Tibial nerve (tissue), 4 donors: ENCODE measurements at places on chromosomes 6 and 20.
A peak's percentile ranks its signal among the peaks of the same experiment; 100 is the strongest.

- DNase-seq, result no peak
Observed at GRCh38 chr20:56689852-56690485, 60.9 kb downstream of the TFAP2C start.

- DNase-seq, result no peak
Observed at GRCh38 chr6:17477356-17477755, 84.0 kb downstream of the CAP2 start.

- DNase-seq, result peak; percentile 92
Observed at GRCh38 chr6:39302669-39303424, 11.4 kb downstream of the KCNK17 start.

- no peak for DNase-seq
Observed at GRCh38 chr6:137722749-137723272, 144.2 kb upstream of the TNFAIP3 start.

GRCh38 chr6:111652156-111652555 is 46.5 kb upstream of the TRAF3IP2 start:
- no peak for DNase-seq

DNA sequence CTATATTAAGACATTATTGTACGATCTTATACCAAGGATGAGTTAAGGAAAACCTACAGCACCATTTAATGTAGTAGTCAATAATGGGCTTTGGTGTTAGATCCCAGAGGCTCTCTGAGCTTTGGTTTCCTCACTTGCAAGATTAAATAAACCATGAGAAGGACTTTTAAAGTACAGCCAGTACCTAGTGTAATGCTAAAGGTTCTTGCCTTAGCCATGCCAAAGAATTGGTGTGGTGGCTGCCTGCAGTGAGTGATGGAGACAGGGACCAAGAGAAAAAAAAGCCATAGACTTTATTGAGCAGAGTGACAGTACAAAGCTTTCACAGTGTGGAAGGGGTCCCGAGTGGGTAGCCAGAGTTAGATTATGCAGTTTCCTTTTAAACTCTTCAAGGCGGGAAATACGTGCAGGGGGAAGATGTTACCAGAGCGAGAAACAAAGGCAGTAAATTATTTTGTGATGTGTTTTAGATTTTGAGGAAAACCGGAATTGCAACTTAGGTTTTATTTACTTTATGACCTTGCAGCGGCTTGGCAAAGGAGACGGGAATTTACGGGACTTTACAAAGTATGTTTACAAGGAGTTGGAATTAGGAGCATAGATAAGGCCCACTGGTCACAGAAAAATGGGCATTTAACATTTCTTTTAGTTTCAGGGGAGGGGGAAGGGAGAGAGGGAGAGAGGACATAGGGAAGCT is 100.4 kb downstream of the MYO6 start:
- no peak for DNase-seq

GRCh38 chr6:84501315-84501714 is 263.1 kb downstream of the TBX18 start:
- no peak for DNase-seq

DNA sequence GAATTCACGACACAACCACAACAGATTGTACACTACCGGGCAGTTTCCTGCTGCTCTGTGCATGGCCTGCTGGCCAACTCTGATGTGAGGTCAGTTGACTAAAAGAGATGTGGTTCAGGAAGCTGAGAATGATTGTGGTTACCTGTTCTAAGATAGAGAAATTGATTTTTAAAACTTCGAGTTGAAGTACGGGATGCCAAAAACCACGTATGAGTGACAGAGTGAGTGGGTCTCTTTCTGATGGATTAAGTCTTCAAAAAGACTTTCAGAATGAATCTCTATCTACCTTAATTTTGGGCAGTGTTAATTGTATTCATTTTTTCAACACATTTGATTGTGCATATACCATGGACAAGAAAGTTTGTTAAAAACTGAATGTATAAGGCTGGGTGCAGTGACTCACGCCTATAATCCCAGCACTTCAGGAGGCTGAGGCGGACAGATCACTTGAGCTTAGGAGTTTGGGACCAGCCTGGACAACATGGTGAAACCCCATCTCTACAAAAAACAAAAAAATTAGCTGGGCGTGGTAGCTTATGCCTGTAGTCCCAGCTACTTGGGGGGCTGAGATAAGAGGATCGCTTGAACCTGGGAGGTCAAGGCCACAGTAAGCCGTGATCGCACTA is 121.2 kb downstream of the SGK1 start:
- no peak for DNase-seq

GRCh38 chr6:111648100-111648499 is 42.4 kb upstream of the TRAF3IP2 start:
- no peak for DNase-seq

DNA sequence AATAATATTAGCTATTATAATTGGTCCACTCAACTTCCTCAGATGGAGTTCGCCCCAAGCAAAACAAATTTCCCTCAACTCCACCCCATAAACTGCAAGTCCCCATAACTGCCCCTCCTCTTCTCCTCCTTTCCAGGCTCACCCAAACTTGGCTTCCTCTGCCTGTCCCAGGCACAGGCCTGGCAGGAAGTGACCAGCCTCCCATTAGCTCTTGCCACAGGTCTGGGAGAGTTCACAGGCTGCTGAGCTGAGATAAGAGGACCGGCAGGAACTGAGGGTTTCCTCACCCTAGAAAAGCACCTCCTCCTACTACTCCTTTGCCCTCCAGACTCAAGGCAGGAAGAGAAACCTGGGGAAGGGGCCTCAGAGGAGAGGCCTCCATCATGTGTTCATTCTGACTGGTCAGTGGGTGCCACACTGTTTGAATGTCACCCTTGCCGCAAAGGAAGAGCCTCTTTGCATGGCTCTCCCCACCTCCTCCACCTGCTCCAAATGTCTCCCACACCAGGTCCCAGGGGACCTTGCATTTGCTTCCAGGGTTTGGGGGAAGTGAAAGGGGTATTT is 24.5 kb upstream of the SMIM29 start:
- DNase-seq, result no peak

GRCh38 chr6:21710908-21711627 is 117.5 kb downstream of the SOX4 start:
- no peak for DNase-seq

DNA sequence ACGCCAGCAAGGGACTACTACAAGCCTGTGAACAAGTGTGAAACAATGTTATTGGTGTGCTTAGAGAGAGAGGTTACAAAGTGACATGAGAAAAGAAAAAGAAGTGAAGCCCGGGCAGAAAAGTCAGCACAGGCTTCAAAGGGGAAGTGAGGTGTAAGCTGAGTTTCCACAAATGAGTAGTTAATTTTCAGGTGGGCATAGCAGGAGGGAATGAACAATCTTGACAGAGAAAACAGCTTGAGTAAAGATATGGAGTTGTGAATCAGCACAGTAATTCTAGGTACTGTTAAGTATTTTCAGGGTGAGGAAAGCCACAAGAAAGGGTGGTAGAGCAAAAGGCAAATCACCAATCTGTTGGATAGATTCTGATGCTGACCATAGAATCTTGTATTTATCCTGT is 4.3 kb downstream of the KCNQ5 start:
- no peak for DNase-seq

- DNase-seq, result no peak
Observed at GRCh38 chr6:32922083-32922482, 18.7 kb downstream of the HLA-DMB start.

DNA sequence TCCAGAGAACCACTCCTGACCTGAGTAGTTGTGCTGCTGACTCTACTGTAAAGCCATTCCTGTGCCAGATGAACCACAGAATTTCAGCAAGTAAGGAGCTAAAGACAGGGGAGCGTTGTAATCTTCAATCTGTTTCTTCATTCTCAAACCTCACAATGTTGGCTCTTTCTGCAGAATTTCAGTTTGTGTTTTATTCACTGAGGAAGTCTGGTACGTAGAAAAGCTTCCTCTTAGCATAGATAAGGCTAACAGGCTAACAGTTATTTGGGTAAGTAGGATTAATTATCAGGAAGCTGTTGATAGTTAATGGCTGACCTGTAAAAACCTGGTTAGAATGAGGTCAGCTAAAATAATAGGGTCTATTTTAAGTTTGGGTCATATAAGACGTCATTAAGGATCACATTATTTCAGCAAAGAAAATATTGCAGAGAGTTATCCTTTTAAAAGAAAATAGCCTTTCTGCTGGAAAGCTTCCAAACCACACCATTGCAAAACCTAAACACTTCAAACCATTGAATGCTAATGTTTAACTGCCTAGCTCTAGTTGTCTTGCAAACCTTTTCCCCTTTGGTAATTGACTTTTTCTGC is 14.1 kb upstream of the TENT5A start:
- peak; percentile 81 for DNase-seq

DNA sequence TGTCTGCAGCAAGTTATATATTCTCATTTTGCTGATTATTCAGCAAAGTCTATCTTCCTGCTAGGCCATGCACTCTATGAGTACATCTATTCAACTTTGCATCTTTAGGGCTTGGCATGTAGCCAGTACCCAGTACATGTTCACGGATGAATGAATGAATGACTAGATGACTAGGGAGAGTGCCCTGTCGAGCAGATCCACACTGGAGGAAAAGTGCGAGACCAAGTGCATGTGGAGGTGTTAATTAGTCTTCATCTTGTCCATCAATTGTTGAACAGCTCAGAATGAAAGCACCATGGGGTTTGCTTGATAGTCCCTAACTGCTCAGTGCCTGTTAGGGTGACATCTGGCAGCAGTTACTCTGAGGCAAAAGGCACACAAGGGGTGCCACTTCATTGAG is 30.4 kb downstream of the TM9SF4 start:
- DNase-seq, result no peak

DNA sequence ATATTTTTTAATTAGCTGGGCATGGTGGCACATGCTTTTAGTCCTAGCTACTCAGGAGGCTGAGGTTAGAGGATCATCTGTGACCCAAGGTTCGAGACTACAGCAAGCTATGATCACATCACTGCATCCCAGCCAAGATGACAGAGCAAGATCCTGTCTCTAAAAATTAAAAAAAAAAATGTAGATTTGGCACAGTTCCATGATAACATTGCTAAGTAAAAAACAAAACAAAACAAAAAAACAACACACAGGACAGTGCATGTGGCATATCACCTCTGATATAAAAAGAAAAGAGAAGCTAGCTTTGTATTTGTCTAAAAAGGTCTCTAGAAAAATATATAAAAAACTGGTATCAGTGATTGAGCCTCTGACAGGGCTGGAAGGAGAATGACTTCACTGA is 24.6 kb downstream of the RNF24 start:
- no peak for DNase-seq

- peak; percentile 60 for DNase-seq
Observed at GRCh38 chr6:161169696-161170095, 104.2 kb downstream of the AGPAT4 start.

- DNase-seq, result no peak
Observed at GRCh38 chr6:112287577-112288225, 33.3 kb upstream of the LAMA4 start.

- DNase-seq, result no peak
Observed at GRCh38 chr6:81736428-81736827, 16.1 kb downstream of the TENT5A start.

- no peak for DNase-seq
Observed at GRCh38 chr20:1807394-1807793, 87.8 kb upstream of the SIRPA start.

DNA sequence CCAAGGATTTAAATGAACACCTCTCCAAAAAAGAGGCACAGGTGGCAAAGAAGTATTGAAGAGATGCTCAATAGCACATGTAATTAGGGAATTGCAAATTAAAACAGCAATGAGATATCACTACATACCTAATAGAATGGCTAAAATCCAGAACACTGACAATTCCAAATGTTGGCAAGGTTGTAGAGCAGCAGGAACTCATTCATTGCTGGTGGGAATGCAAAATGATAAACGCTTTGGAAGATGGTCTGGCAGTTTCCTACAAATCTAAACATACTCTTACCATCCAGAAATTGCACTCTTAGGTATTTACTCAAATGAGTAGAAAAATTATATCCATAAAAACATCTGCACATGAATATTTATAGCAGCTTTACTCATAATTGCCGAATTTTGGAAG is 17.0 kb downstream of the CD93 start:
- no peak for DNase-seq

- DNase-seq, result no peak
Observed at GRCh38 chr20:13554076-13554475, 84.7 kb downstream of the TASP1 start.

DNA sequence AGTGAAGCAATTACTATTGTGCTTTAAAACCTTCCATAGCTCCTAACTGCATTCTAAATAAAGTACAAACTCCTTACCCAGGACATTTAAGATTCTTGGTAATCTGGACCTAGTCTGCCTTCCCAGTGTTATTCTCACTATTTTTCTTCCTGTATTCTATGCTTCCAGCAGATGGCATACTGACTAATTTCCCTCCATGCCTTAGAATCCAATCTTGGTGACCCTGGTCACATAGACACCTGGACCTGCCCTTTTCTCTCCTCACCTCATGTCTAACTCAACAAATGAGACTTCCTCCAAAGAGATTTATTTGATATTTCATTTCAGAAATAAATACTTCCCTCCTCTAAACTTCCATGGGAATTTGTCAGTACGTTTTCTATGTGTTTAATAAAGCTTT is 25.8 kb downstream of the ROS1 start:
- DNase-seq, result no peak

DNA sequence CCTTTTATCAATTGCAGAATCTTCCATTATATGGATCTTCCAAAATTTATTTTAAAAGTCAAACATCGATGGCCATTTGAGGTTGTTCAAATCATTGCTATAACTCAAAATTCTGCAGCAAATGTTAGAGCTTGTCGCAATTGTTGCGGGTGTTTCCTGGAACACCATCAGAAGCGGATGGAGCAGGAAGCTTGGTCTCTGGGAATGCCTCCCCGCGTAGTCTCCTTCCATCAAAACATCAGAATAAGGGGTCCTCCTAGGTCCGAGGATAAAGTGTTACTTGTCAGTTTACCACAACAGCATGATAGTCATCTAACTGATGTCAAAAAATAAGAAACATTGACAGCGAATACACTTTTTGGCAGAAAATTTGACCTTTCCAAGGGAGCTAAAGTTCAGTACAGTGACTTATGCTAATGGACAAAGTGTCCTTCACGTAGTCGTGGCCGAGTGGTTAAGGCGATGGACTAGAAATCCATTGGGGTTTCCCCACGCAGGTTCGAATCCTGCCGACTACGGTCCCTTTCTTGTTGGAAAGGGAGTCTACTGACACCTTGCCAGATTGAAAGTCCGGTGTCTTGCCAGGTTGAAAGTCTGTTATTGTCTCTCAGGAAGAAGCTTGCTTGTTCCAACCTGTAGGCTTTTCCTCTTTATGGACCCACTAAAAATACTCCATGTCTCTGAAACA is 59.0 kb upstream of the ZNF184 start:
- DNase-seq, result no peak

DNA sequence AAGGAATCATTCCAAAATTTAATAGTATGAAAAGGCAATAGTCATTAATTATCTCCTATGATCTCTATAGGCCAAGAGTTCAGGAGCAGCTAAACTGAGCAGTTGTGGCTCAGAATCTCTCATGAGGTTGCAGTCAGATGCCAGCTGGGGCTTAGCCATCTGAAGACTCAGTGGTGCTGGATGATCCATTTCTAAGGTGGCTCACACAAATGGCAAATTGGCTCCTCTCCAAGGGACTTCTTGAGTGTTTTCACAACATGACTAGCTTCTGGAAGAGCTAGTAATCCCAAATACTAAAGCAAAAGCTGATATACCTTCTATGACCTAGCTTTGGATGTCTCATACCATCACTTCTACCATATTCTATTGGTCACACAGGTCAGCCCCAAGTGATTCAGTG is 104.2 kb downstream of the HAO1 start:
- DNase-seq, result no peak
